ENCODE measurements at places on chromosomes 16 and 17. TPM values are rescaled to one million over a fixed set of nuclear protein-coding genes. Genes with fewer than 3 reads are reported as not detected.
A peak's percentile ranks its signal among the peaks of the same experiment; 100 is the strongest.

CCDC78 gene
- total RNA-seq: 5.3 TPM

ALOX12 gene
- not detected for total RNA-seq

- no peak for DNase-seq
Observed at GRCh38 chr16:9580025-9580424, 488.6 kb downstream of the HAPSTR1 start.

DNA sequence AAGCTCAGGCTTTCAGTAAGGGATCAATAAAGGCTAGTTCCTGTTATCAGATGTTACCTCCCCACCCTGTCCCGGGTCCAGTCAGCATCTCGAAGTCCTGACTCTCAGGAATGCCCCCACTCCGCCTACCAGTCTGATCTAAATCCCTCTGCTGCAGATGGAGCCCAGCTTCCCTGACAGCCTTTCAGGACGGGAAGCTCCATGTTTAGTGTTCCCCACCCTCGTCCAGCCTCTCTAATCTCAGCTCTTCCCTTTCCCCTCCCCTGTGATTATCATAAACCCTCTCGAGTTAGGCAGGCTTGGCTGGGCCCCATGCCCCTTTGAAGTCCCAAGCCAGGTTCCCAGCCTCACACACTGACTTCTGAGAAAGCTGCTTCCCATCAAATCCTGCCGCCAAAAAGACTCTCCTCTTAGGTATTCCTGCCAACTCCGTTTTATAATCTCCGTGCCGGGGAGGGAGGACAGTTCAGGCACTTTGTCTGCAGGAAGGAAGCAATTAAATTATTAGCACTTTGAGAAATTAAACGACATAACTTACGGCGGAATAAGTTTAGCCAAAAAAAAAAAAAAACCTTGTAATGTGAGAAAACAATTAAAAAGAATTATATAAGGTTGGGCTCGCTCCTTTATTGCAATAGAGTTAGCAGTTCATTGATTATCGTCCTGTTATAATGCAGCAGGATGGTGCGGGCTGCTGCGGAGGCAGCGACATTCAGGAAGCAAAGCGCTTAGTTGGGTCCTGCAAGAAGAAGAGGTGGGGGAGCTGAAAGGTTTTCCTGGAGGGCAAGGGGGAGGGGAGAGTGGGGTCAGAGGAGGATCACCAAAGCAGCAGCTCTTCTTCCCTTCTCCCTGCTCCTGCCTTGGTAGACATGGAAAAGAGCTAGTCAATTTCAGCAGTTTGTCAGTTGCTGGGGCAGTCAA lies 16.8 kb upstream of the ETV4 start:
- peak; percentile 75 for DNase-seq

- no peak for DNase-seq
Observed at GRCh38 chr17:27569884-27570577, 61.0 kb upstream of the LGALS9 start.

- no peak for DNase-seq
Observed at GRCh38 chr17:72822358-72823023, 270.0 kb downstream of the SLC39A11 start.

DNA sequence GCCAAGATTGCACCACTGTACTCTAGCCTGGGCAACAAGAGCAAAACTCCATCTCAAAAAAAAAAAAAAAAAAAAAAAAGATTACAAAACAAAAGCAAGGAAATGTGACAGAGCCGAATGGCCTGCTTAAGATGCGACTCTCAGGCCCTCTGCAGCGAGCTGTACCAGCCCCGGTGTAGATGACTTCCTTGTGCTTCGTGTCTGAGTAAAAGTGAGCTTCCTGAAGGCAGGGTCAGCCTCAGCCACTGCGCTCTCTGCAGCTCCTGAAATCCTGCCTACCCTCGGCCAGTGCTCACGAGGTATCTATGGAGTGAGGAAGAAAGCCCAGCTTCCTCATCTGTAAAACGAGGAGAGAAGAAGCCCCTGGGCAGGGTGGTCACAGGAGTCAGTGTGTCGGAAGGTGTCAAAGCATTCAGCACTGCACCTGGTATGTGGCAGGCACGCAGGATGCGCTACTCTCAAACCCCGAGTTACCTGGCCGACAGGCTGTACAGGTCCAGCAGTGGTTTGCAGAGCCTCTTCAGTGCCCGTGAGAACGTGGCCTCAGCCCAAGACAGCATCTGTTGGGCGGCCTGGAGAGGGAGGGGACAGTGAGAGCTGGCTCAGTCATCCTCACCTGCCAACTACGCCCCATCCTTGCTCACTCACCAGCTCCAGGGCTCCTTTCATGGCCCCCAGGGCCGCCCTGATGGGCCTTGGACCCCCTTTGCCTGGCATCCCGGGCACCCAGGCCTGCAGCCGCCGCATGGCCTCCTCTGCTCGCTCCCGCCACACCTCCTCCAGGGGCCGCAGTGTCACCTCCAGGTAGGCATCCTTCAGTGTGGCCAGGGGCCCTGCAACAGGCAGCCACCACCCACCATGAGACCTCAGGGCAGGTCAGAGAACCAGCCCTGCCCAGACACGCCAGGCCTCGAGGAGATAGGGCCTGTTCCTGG lies 44.6 kb downstream of the RMI2 start:
- DNase-seq: no peak

GRCh38 chr17:14950686-14951085 lies 314.4 kb downstream of the PMP22 start:
- no peak for DNase-seq
